Breast epithelium (tissue), 4 donors: ENCODE measurements at places on chromosomes 4 and X.

GRCh38 chr4:150784305-150784704 is 202.4 kb downstream of the MAB21L2 start:
- DNase-seq: no peak

GRCh38 chrX:130120321-130120731 is 10.0 kb upstream of the ELF4 start:
- no peak for DNase-seq

- no peak for DNase-seq
Measured at GRCh38 chr4:46385235-46385634, 4.7 kb downstream of the GABRA2 start.

GRCh38 chr4:61201561-61201960 is 1.4 kb downstream of the ADGRL3 start:
- no peak for DNase-seq
